Thoracic aorta (tissue), 2 donors: ENCODE measurements at places on chromosomes 1 and 21.

DNA sequence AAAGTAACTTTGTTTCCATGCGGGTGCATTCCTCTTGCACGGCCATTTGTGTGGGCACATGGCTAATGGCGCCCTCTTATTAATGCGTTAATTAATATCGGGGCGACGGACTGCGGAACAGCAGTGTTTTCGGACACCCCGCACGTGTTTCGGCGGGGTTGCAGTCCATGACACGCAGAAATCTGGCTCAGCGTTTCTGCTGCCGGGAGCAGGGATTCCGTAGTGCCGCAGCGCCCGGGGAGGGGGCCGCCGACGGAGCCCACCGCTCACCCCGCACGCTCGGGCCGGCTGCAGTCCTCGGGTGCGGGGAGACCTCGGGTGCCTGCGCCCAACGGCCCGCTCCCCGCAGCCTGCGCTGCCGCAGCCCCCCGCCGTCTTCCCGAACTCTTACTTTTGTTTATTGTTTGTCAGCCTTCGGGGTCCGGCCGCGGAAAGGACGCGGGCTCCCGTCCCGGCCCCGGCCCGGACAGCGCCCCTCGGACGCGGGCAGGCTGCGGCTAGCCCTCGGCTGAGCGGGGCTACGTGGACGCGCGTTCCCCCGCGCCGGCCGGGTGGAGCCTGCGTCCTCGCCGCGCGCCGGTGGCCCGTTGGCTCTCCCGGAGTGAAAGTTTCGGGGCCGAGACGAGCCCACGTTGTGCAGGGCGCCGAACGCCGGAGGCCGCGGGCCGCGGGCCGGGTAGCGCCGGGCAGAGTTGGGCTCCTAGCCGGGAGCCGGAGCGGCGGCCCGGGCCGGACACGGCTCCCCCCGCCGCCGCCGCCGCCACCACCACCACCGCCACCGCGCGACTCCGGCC lies 849 bp downstream of the NFIA start:
- DNase-seq, result no peak

- DNase-seq, result no peak
Observed at GRCh38 chr1:1602304-1602967, 2.5 kb upstream of the FNDC10 start.

GRCh38 chr1:227736814-227737432 lies 1.7 kb downstream of the SNAP47 start:
- DNase-seq, result no peak

- no peak for DNase-seq
Observed at GRCh38 chr1:234589064-234589800, 20.7 kb downstream of the IRF2BP2 start.
